ENCODE measurements at places on chromosomes 12 and 14.
A peak's percentile ranks its signal among the peaks of the same experiment; 100 is the strongest.

GRCh38 chr12:12128670-12129069 is 57.9 kb downstream of the BCL2L14 start:
- no peak for DNase-seq

DNA sequence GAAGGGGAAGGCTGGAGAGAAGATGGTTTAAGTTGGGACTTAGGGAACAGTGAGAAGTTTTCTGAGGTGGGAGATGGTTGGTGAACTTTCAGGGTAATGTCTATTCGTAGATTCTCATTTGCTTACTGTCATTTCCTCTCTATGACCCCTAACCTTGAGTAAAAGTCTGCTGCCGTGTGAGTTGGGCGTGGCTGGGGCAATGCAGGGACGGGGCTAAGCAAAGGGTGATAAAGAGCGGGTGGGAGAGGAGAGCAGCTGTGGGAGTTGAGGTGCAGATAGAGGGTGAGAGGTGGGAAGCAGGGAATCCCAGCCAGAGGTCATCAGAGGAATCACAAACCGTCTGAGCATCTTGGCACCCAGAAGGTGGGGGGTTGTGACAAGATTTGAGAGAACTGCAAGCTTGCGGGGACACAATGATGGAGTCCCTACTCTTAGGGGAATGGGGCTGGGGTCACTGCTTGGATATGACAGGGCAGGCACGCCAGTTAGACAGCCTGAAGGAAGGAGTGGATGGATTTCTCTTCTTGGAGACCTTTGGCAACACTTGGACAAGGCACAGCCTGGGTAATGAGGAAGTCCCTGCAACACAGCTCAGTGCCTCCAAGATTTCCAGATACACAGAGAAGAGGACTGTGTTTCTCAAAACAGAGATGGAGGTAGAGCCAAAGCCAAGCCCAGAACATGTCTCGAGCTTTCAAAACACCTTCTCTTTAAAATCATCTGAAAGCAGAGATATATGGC is 45.9 kb upstream of the CTDSP2 start:
- DNase-seq, result no peak

DNA sequence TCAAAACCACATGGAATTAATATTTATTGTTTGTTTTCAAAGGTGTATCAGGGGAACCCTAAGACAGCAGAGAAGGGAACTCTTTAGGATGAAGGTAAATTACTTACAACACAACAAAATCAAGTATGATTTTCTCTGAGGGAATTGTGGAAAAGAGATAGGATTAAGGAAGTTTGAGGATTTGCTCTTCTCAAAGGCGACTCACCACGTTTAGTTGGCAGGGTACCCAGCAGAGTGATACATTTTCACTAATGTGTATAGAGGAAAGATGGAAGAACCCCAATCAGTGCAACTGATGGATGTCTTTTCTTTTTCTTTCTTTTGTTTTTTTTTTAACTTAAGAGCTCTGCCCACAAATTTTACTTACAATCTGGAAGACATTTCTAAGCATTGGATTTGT is 499.2 kb downstream of the CCER1 start:
- no peak for DNase-seq

- no peak for DNase-seq
These were observed 44.0 kb upstream of the EAPP start for GRCh38 chr14:34583525-34583924.

- DNase-seq, result no peak
These were observed 32.2 kb upstream of the DCD start for GRCh38 chr12:54680374-54680773.

DNA sequence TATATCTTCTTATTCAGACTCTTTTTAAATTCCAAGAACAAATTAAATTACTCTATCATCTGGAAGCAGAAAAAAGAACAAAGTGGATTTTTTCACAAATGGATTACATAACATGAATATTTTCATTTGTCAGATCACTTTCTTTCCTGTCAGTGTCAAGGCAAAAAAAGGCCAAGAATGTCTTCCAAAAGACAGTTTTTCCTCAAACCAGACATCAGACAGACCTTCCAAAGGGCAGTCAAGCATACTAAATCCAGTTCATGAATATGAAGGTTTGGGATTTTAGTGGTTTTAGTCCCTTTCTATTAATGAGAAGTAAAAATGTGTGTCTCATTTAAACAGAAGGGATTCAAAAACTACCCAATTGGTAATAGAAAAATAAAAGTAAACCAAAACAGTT is 336.0 kb downstream of the CEP128 start:
- DNase-seq, result no peak

DNA sequence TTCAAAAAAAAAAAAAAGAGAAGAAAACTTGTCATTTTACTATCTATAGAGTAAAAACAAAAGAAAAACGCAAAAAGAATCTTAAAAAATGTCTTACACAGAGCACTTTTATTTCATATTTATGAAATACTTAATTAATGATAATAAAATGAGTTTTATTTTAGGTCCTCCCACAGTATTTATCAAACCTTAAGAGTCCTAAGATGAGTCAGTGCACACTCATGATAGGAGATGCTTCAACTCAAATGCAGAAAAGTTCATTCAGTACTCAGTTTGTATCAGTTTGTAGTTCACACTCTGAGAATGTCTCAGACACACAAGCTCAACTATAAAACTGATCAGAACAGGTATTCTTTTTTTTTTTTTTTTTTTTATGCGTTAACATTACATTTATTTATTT is 41.7 kb downstream of the TRIM9 start:
- DNase-seq, result no peak

DNA sequence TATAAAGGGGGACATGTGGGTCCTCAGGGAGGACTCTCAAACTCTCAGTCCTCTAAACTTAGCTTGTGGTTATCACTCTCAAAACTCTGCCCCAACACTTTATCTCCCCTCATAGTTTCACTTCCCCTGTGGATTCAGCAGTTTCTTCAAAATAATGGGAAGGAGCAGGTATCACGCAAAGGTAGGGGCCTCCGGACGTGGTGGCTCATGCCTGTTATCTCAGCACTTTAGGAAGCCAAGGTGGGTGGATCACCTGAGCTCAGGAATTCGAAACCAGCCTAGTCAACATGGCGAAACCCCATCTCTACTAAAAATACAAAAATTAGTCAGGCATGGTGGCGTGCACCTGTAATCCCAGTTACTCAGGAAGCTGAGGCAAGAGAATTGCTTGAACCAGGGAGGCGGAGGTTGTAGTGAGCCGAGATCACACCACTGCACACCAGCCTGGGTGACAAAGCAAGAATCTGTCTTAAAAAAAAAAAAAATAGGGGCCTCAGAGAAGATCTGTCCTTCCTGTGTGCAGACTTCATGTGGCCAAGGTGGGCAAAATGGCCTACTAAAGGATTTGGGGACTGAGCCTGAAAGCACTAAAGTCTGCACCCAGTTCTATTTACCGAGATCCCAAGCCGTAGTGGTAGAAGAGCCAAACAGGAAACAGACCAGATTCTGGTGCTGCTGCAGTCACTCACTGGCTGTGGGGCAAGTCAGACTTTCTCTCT is 6.4 kb downstream of the ITGB7 start:
- DNase-seq, result peak; percentile 60

- no peak for DNase-seq
These were observed 15.5 kb upstream of the NR1H4 start for GRCh38 chr12:100458191-100458590.

GRCh38 chr14:50823051-50823761 is 7.8 kb downstream of the NIN start:
- no peak for DNase-seq

All from GM13976 (cell line).